ENCODE measurements at places on chromosomes 5 and 9. TPM values are rescaled to one million over a fixed set of nuclear protein-coding genes. Genes with fewer than 3 reads are reported as not detected.

GRCh38 chr5:75031366-75031765 lies 21.0 kb downstream of the GCNT4 start:
- H3K4me1 ChIP-seq, result no peaks in the 10 kb centered on the region
- H3K27me3 ChIP-seq, result no peaks in the 10 kb centered on the region
- no peaks in the 10 kb centered on the region for H3K36me3 ChIP-seq
- no peak overlapping the region for H3K4me3 ChIP-seq
- H3K27ac ChIP-seq, result peak overlapping the region; percentile 54

- no peak overlapping the region for H3K27ac ChIP-seq
- no peaks in the 10 kb centered on the region for H3K4me1 ChIP-seq
- DNase-seq, result no peak
- no peak overlapping the region for H3K4me3 ChIP-seq
- no peaks in the 10 kb centered on the region for H3K36me3 ChIP-seq
These were observed 139.0 kb downstream of the CACNA1B start for GRCh38 chr9:138016406-138017187.

The SH3GL2 gene
- not detected for total RNA-seq

The NUTM2G gene
- total RNA-seq, result not detected

DNA sequence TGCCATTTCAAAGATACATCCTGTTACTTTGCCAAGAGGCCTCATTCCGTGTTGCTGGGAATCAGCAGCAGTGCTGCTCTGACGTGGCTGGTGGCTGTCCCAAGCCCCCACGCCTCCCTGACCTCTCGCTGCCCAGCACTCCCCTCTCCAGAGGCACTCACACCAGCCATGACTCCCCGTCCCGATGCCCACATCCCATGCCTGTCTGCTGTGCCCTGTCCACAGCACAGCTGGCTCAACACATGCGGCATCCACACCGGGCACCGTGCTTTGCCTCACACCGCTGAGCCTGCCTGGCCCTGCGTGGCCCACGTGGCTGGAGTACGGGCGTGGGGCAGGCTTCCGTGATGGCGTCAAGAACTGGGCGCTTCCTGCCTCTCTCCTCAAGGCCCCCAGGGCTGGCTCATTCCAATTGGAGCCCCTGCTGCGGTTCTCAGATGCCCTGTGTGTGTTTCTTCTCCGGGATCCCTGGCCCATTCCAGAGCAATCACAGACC lies 7.8 kb upstream of the LCN1 start:
- no peaks in the 10 kb centered on the region for H3K36me3 ChIP-seq
- H3K27me3 ChIP-seq, result peaks cover 14% of the 10 kb centered on the region
- no peak for DNase-seq
- H3K4me3 ChIP-seq, result no peak overlapping the region

DNA sequence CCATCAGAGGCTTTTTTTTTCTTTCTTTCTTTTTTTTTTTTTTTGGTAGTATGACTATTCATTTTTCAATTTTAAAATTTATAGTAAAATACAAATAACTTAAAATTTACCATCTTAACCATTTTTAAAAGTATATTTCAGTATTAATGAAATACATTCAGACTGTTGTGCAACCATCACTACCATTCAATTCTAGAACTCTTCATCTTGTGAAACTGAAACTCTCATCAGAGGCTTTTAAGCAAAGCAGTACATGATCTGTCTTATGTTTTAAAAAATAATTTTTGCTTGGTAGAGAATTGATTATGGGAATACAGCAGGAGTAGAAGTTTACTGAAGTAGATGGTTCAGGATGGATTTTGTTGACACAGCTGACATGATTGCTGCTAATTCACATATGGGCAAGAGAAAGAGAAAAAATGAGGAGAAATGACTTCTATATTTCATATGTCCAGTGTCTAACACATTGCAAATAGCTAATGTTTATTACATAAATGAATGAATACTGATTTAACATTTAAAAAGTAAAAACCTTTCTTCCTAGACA lies 13.4 kb downstream of the ELOVL7 start:
- no peaks in the 10 kb centered on the region for H3K36me3 ChIP-seq
- H3K27ac ChIP-seq, result no peak overlapping the region
- no peak overlapping the region for H3K4me3 ChIP-seq
- H3K27me3 ChIP-seq, result no peaks in the 10 kb centered on the region

The DCAF12 gene
- total RNA-seq, result 44.2 TPM

The CNTNAP3 gene
- 11.2 TPM for total RNA-seq

The COL15A1 gene
- total RNA-seq, result not detected

The BNC2 gene
- not detected for total RNA-seq

The GBGT1 gene
- not detected for total RNA-seq

- H3K4me1 ChIP-seq, result no peaks in the 10 kb centered on the region
- H3K27me3 ChIP-seq, result no peaks in the 10 kb centered on the region
These were observed 80.1 kb downstream of the NLN start for GRCh38 chr5:65802080-65802479.

DNA sequence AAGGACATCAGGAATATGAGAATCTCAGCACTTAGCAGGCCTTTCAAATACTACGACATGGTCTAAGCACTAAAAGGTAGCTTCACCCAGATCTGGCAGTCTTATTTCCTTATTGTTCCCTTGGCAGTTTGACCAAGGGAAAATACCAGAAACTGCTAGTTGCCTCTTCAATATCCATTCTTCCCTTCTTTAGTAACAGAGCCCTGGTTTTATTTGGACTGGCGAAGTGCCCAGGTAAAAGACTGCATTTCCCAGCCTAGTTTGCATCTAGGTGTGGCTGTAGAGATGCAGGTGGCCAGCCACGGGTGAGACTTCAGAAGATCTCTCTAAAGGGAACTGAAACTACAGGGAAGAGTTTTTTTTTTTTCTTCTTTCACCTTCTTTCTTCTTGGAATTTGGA lies 21.6 kb downstream of the DMRT2 start:
- no peak overlapping the region for H3K27ac ChIP-seq
- DNase-seq, result peak; percentile 78

- H3K27me3 ChIP-seq, result no peaks in the 10 kb centered on the region
- DNase-seq, result no peak
- H3K4me1 ChIP-seq, result peaks cover 32% of the 10 kb centered on the region
- no peak overlapping the region for H3K27ac ChIP-seq
- peak overlapping the region; percentile 41 for H3K4me3 ChIP-seq
- H3K36me3 ChIP-seq, result no peaks in the 10 kb centered on the region
These were observed 69.4 kb upstream of the CD180 start for GRCh38 chr5:67265951-67266350.

The TAL2 gene
- not detected for total RNA-seq

GRCh38 chr5:156834916-156835315 lies 15.2 kb upstream of the PPP1R2B start:
- no peak overlapping the region for H3K27ac ChIP-seq
- H3K4me3 ChIP-seq, result no peak overlapping the region
- peaks cover 4% of the 10 kb centered on the region for H3K4me1 ChIP-seq
- no peaks in the 10 kb centered on the region for H3K36me3 ChIP-seq
- DNase-seq, result no peak
- no peaks in the 10 kb centered on the region for H3K27me3 ChIP-seq

DNA sequence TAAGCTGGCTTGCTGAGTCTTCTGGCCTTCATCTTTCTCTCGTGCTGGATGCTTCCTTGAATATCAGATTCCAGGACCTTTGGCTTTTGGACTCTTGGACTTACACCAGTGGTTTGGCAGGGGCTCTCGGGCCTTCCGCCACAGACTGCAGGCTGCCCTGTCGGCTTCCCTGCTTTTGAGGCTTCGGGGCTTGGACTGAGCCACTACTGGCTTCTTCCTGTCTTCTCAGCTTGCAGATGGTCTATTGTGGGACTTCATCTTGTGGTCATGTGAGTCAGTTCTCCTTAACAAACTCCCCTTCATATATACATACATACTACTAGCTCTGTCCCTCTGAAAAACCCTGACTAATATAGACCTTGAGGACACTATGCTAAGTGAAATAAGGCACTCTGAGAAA lies 78.3 kb upstream of the SSBP2 start:
- DNase-seq, result no peak
- H3K27me3 ChIP-seq, result no peaks in the 10 kb centered on the region
- no peak overlapping the region for H3K27ac ChIP-seq
- no peak overlapping the region for H3K4me3 ChIP-seq

DNA sequence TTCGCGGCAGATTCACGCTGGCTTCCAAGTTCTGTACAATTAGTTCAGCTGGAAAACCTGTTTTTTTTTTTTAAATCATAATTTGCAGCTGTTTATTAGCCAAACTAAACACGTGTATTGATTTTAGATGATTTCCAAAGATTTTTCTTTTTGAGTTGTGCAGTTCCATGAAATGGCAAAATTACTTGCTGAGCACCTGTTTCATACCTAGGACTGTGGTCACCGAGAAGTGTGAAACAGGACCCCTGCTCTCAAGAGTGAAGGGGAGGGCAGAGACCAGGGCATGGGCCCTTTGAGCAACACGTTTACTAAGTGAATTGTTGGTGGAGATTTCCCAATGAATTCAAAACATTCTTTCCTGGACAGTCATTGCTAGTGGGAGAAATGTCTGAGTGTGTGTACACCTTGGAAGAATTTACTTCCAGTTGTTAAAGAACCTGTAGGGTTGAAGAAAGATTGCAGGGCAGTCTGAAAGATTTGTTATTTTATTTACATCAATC lies 688 bp downstream of the SNX24 start:
- H3K4me3 ChIP-seq, result peak overlapping the region; percentile 85
- H3K27me3 ChIP-seq, result no peaks in the 10 kb centered on the region
- H3K36me3 ChIP-seq, result peaks cover 5% of the 10 kb centered on the region
- H3K27ac ChIP-seq, result peak overlapping the region; percentile 91

The ADGRV1 gene
- not detected for total RNA-seq

Measured in MCF 10A (cell line).